NCI-H1105 treated with DMSO at 0.1 percent for 48 hours (cell line): ENCODE measurements at places on chromosomes 5 and 9.

GRCh38 chr9:96513622-96514021 is 63.7 kb downstream of the HABP4 start:
- no peak for DNase-seq

- no peak for DNase-seq
Observed at GRCh38 chr5:160272889-160273288, 39.5 kb downstream of the CCNJL start.

GRCh38 chr5:139844472-139845145 is 49.0 kb downstream of the PSD2 start:
- DNase-seq: peak; percentile 31

DNA sequence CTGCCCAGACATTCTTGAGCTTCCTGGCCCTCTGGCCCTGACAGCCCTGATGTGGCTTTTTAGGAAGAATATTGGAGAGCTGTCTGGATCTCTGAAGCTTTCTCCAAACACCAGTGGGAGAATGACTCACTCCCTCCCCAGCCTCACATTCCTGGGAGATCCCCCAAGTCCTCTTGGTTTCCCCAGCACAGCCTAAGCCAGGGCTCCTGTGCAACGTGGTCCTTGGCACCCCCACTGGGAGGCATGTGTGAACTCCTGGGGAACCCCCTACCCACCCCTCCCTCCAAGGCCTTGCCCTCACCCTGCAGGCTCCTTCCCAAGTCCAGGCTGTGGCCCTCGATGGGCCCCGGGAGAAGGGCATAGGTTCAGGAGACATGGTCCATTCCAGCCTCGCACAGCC is 12.7 kb downstream of the GLIPR2 start:
- no peak for DNase-seq

GRCh38 chr5:109486200-109486804 is 76.5 kb upstream of the PJA2 start:
- DNase-seq: no peak

DNA sequence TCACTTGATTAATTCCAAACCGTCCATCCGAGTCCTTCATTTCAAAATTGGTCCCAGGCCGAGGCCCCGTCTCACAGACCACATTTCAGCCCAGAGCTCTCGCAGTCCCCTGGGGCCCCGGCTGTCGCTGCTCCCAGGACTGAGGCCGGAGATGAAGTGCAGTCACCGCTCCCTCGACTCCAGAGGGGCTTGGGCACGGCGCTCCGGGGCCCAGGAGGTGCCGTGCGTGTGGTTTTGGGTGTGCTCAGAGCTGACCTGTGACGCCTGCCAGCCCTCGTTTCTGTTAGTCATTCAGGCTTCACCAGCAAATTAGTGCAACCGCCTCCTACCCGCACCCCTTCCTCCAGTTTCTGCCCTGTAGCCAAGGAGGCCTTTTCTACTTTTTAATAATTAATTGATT is 48.7 kb upstream of the PHYKPL start:
- DNase-seq: no peak

DNA sequence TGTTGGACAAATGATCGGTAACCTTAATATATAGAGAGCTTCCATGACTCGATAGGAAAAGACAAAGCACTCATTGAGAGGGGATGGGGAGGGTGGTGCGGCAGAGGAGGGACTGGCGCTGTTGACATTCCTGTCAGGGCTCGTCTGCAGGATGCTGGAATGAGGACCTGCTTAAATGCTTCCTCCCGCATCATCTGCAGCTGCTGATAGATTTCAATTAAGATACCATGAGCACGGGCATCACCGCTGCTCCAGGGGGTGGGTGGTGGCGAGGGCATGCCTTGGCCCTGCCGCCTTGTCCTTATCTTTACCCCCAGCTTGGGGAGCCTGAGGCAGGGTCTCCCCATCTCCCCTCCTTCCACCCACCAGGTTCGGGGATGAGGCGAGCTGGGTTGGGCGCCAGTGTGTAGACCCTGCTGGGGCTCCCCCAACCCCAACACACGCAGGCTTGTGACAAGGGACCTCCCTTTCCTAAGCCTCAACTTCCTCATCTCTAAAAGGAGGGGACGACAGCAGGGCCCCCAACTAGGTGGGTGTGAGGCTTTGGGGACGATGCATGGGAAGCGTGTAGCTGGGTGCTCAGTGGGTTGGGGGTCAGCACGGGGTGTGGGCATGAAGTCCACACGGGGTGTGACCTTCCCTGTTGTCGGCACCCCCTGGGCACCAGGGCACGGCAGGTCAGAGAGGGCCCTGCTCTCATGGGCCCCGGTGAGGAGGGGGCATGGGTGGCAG is 11.7 kb upstream of the QRFP start:
- no peak for DNase-seq

DNA sequence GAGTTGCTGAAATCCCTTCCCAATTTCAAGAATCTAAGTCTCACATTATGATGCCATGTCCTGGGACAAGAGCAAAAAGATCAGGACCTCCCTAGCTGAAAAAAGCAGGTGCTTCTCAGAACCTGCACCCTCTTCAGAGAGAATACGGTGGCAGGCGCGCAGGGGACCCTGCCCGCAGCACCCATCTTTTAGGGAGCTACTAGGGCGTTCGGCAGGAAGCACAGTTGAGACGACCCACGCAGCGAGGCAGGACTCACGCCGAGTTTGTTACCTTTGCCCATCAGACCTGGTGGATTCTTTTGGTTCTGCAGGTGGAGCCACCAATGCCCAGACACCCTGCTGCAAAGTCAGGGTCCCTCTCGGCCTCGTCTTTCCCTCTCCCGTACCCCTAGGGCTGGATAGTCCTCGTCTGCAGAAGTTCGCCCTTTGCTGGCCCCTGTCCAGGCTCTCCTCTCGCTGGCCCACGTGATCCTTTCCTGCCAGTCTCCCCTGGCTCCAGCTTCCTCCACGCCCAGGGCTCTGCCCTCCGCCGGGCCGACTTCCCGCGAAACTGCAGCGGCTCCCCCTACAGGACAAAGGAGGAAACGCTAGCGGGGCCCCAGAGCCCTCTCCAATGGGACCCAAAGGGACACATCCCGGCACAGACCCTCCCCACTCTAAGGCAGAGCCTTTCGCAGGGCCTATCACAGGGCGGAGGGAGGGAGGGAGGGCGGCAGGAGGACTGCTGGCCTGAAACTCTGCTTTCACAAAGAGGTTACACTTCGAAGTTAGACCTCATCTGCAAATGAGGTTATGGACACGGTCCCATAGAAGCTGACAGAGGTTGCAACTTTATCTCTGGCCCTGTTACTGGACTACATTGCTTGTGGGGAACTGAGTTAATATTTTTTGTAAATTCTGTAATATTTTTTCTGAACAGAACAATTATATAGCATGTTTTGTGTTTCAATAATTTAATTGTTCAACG is 28.8 kb downstream of the TMEM174 start:
- no peak for DNase-seq

DNA sequence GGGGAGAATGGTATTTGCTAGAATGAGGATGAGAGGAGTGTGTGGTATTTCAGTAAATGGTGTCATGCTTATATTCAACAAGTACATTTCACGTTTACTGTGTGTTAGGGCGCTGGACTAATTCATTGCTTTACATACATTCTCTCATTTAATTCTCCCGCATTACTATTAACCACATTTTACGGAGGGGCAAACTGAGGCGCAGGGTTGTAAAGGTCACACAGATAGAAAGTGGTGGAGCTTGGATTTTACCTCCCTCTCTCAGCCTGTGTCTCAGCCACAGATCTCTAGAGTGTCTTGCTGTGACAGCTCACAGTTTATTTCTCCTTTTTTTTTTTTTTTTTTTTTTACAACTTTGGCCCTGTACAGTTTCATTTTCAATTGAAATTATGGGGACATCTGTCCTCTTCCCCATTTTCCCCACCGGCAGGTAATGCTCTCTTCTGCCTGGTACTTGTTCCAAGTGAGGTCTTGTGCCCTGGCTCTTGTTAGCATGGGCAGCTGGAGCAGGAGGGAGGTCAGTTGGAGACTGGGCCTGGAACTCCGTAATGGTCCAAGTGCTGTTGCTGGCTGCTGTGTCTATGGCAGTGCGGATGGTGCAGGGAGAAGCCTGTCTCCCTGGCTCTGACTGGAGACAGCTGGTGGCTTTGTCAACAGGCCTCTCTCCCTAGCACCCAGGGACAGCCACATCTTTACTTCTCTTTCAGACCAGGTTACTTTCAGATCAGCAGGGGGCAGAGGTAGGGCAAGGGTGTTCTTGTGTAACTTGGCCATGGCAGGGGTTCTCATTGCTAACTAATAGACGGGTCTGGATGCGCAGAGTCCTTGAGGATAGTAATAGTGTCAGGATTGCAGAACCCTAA is 20.5 kb upstream of the NDST1 start:
- no peak for DNase-seq

DNA sequence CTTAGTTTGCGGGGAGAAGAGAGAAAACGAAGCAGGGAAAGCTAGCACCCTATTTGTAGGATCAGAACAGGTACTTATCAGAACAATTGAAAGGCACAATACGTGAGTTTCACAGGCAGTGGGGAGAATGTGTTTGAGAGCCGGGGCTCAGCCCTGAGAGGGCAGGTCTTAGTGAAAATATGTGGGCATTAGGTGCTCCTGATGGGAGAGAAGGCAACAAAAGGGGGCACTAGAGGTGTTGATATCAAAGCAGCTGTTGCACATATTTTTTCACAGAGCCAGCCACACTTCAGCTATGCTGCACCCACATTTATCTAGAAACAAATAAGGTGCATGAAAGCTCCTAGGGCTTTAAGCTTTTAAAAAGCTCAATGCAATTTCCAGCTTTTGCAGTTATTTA is 99.7 kb upstream of the MAN2A1 start:
- DNase-seq: no peak

DNA sequence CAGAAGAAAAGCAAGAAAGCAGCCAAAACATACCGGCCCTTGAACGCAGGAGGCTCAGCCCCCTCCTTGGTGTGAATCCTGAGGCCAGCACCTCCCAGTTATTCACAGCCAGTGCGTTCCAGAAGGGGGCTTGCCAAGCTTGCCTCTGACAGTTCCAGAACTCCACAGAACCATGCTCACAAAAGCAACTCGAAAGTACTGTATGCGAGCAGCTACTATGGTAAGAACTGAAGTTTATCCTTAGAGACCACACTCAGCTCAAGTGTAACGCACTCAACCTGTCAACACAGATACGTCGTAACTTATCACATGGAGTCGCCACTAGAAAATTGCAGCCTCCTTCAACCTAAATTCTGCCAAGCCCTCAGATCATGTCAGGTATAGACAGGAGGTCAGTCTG is 1.4 kb downstream of the UBAC1 start:
- no peak for DNase-seq

GRCh38 chr5:19975795-19976194 is 12.2 kb downstream of the CDH18 start:
- DNase-seq: no peak

DNA sequence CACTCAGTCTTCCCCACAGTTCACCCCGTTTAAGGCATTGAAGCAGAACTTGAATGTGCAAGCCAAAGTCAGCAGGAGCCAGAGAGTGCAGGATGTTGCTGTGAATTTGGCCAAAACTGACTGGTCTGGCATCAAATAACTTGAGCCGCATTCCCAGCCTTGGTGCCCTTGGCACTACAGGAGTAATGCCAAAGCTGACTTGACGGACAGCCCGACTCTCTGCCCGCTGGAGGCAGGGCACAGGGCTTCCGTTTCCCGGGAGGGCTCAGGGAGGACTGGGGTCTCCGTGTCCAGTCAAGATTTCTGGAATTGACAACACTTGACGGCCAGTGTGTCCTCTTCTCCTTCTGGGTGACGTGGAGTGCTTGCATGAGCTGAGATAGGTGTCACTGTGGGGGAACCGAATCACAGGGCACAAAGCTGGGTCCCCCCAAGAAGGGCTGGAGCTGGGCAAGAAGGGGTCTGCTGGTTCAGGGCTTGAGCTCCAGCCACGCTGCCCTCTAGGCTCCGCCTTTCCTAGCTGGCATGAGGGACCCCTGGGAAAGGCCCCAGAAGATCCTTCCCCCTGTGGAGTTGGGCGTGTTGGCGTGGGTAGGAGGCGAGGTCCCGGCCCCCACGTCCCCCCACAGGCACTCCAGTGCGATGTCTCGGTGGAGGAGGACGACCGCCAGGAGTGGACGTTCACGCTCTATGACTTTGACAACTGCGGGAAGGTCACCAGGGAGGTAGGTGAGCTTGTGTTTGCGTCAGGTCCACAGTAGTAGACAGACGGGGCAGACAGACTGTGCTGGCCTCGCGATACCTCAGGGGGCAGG is 25.2 kb downstream of the NKD2 start:
- DNase-seq: no peak
